ENCODE measurements at places on chromosomes 13 and 19.

DNA sequence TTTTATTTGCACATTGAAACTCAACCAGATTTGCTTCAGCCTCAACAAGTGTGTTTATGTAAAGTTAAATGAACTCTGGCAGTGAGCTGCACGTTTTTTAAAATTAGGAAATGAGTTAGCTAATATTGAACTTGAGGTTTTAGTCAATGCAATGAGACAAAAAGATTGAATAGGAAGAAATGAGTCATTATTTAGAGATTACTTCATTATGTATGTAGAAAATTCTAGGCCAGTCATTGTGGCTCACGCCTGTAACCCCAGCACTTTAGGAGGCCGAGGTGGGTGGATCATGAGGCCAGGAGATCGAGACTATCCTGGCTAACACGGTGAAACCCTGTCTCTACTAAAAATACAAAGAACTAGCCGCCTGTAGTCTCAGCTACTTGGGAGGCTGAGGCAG is 22.8 kb upstream of the CD70 start:
- DNase-seq, result no peak

DNA sequence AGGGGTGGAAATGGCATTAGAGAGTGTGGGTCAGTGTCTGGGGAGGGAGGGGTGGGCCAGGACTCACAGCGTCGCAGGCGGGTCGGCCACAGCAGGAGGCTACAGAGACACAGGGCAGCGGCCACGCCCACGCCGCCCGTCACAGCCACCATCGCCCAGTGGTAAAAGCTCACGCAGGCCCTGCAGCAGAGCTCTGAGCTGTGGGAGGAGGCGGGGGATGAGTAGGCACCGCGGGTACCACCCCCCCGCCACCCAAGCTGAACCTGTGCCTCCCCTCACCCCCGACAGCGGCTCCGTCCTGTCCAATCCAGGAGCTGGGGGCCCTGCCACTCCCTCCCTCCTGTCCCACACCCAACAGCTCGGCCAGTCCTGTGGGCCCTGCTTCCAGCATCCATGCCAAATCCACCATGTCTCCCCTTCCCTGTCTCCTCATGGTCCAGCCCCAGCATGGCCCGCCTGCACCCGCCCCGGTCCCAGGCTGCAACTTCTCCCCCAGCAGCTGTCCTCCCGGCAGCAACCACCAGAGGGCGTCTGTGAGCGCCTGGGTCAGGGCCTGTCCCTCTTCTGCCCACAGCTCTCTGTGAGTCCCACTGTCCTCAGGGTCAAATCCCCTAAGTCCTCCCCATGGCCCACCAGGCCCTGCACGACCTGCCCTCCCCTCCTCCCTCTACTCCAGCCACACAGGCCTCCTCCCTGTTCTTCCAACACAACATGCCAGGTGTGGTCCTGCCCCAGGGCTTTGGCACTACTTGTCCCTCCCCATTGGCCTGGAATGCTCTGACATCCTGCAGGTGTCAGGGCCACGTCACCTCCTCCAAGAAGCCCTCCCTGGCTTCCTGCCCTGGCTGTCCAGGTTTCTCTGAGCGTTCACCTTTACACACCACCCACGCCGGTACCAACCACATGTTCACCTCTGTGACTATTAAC is 6.0 kb downstream of the TEKTIP1 start:
- peak; percentile 77 for DNase-seq

DNA sequence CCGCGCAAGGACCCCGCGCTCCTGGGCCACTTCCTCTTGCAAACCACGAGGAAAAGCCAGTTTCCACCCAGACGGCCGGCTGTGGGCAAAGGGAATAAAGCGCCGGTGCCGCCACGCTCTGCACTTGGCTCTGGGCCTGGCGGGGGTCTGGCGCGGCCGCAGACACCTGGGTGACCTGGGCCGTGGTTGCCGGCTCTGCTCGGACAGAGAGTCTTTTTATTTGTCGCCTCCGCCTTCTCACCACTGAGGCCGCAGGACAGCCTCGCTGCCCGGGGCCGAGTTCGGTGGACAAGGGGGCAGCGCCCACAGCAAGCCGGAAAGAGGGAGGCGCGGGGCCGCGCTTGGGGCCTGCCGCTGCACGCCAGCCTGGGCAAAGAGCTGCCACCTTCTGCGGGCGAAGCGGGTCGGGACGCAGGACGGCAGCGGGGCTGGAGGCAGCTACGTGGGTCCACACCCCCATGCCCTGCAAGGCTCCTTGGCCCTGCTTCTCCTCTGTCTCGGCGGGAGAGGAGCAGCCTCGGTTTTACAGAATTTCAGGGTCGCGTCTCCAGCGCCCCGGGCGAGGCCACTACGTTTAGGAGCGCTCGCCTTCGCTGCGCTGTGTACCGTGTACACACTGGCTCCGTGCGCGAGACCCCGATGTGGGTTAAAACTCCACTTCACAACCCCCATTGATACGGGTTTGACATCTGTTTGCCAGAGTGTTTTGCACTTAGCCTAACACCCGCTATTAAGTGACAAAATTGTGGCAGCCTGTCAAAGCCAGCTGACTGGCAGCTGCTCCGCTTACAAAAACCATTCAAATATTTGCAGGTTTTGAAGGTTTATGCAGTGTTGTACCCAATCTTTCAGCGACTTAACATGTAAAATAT is 13.0 kb upstream of the SOX1 start:
- no peak for DNase-seq

DNA sequence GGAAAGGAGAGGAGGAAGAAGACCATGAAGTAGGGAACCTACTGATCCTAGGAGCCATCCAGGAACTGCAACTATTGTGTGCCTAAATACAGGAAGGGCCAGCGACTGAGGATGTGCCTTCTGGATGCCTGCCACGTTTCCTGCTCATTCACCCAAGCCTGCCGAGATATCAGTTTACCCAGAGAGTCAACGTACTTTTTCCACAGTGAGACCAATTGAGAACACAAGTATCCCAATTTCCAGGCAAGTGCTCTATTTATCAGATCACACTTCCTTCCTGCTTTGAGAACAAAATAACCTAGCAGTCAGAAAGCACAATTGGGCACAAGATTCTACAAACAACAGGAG is 122.4 kb downstream of the AKAP11 start:
- DNase-seq, result no peak

GRCh38 chr13:75587679-75588078 is 38.1 kb downstream of the UCHL3 start:
- DNase-seq, result no peak
